Stimulated activated CD4-positive, alpha-beta T cell treated with anti-CD3 and anti-CD28 coated beads, Interleukin-4, amount 100 ng/mL, for 4 hours (primary cell): ENCODE measurements at places on chromosomes 7 and 10.

GRCh38 chr10:77349226-77349625 is 288.4 kb downstream of the KCNMA1 start:
- DNase-seq, result no peak

GRCh38 chr10:17655567-17656146 is 11.7 kb downstream of the STAM start:
- no peak for DNase-seq

DNA sequence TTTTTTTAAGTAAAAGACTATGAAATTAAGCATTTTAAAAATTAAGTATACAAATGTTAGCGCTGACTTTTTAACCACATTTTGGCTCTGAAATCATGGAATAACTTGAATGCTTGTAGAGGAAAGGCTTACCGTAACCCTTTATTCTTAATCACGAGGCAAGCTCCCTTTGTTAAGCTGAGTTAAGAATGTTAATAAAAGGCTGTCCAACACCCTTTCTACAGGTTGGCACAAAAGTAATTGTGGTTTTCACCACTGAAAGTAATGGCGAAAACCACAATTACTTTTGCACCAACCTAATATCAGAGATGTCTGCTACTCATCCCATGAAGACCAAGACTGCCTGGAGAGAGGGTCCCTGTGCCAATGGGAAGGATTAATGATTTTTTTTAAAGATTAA is 70.6 kb downstream of the STK17A start:
- DNase-seq, result no peak

DNA sequence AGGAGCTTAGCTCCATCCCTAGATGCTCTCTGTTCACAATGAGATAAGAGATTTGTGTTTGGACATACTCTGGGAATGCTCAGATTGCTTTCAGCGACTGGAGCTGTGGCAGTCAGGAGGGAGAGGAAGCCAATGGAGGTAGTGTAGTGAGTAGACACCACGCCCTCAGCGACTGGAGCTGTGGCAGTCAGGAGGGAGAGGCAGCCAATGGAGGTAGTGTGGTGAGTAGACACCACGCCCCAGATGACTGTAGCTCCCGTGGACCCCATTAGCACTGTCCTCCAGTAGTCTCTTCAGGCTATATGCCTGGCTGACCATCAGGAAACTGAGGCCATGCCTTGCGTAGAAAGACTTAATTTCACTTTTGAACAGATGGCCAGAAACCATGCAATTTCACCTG is 1033.8 kb downstream of the NRG3 start:
- DNase-seq, result no peak

GRCh38 chr7:94907026-94907810 is at the start of gene PPP1R9A:
TSS of gene PPP1R9A (plus strand) at chr7:94907594. CDS start at chr7:94910114, 2,520 bp downstream.
- DNase-seq, result no peak

GRCh38 chr7:95470452-95470851 is 15.3 kb upstream of the ASB4 start:
- DNase-seq, result no peak

- DNase-seq, result no peak
These were observed 1.5 kb downstream of the GRM3 start for GRCh38 chr7:86645225-86645608.

GRCh38 chr7:68158686-68159295 is 1162.2 kb downstream of the TYW1 start:
- DNase-seq, result no peak

DNA sequence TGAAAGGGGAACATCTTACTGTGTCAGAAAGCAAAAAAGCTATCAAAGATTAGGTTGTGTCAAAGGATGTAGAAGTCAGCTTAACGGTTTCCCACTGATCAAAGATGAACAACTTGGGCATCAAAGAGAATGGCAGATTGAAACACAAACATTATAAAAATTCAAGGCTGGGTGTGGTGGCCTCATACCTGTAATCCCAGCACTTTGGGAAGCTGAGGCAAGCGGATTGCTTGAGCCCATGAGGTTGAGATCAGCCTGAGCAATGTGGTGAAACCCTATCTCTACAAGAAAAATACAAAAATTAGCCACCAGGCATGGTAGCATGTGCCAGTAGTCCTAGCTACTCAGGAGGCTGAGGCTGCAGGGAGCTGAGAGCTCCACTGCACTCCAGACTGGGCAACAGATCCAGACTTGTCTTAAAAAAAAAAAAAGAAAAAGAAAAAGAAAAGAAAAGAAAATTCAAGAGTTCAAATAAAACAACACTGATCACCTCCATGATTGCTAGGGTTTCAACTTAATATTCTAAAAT is 34.5 kb downstream of the RTKN2 start:
- DNase-seq, result no peak

DNA sequence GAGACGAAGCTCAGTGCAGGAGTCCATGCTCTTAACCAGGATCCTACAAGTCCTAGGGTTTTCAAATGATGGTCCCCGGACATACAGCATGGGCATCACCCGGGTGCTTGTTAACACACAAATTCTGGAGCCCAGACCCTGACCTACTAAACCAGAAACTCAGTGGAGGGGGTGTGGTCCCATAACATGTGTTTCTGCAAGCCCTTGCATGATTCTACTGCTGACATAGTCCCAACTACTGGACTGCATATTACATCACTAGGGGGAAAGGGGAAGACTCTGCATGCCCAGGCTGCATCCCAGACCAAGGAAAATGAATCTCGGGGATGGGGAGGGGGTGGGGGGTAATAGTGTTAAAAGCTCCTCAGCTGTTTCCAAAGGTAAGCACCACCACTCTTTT is 40.3 kb downstream of the GRB10 start:
- no peak for DNase-seq

- DNase-seq, result no peak
These were observed 115.3 kb downstream of the SGMS1 start for GRCh38 chr10:50508315-50509051.

DNA sequence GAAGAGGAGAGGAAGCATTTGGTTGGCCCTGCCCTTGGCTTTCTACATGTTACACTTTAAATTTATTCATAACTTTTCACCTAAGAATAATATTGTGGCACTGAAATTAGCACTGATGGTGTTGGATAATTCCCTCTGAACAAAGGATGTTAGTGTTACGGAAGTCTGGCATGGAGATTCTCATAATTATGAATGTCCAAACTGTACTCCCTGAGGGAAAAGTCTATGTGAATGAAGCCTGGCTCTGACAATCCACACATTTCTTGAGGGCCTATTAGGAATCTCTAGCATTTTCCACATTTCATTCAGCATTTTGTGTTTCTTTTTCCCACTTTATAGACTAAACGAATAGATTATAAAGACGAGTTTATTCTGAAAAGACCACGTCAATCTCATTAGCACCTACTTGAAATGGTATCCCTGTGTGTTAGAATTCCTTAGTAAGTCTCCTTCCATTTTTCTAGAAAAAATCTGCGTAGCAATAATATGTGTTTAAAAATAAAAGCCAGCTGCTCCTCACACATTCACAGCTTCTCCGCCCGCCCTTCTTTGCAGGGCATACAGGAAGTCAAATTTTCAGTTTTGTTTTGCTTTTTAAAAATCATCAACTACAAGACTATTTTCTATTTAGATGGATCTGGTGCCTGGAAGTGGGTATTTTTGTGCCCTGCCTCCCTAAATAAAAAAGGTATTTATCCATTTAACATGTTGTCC is 131.8 kb upstream of the PALS2 start:
- DNase-seq, result no peak
